Posterior vena cava (tissue), 2 donors: ENCODE measurements at places on chromosomes 3 and 15. TPM values are rescaled to one million over a fixed set of nuclear protein-coding genes. Genes with fewer than 3 reads are reported as not detected.

DNA sequence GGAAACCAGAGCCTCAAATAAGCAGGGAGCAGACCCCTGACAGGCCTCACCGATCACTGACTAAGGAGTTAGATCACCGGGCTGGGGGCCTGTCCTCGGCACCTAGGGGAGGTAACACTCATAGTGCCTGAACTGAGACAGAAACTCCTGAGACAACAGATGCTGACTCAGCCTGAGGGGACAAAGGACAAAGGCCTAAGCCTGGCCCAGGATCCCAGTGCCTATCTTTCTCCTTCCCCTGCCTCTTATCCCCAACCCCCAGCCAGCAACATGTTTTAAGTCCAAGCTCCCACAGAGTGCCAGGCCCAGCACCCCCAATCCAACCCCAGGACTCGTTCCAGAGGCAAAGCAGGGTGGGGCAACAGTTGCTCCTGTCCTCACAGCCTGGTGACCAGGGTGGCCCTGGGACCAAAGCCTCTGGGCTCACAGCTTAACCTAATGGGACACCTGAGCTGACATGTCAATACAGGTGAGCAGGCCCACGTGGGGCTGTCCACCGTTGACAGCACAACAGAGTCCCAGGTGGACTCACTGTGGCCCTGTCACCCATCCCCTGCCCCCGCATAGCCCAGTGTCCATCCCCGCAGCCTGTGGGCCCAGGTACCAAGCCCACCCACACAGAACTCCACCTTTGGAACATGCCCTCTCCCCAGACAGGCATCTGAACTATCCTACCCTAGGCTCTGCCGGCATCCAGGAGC is 37.4 kb downstream of the ADCY5 start:
- no peak for DNase-seq

- no peak for DNase-seq
These were observed 51.4 kb downstream of the FAM43A start for GRCh38 chr3:194736896-194737600.

GRCh38 chr15:63157118-63157843 is at the start of gene RPS27L:
Gene RPS27L (minus strand): TSS chr15:63157477. CDS start chr15:63157405, 72 bp downstream.
- peak; percentile 98 for DNase-seq

DNA sequence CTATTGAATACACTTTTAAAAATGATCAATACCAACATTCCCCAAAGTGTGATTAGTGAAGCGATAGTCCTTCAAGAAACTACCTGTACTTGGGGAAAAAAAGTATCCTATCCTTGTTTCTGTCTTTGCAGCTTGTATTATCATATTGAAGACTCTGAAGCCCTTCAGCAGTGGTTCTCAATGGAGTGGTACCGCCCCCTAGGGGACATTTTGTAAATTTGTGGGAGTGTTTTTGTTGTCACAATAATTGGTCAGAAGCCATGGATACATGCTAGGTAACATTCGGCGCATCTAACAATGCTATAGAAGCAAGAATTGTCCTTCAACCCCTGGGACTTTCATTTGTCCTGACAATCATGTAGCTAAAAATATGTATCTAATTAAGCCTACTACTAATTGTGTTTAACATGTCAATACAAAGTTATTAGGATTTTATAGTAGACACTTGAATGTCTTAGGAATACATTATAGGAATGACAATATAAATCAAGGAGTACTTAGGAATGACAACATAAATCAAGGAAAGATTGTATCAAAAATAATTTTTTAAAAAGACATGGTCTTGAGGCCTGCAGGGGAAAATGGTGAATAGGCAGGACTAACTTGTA is 53.7 kb downstream of the NMD3 start:
- no peak for DNase-seq

GRCh38 chr3:123733341-123733740 is 148.5 kb upstream of the HACD2 start:
- no peak for DNase-seq

- DNase-seq: no peak
These were observed 10.1 kb upstream of the ANKRD63 start for GRCh38 chr15:40293006-40293405.

GRCh38 chr3:189563853-189564563 is 67.2 kb upstream of the TP63 start:
- no peak for DNase-seq

GRCh38 chr15:89038146-89038545 is 50.1 kb upstream of the ABHD2 start:
- no peak for DNase-seq

GRCh38 chr15:42100021-42100800 is 5.8 kb upstream of the PLA2G4D start:
- DNase-seq: no peak

GRCh38 chr3:172868582-172869200 is 118.2 kb downstream of the ECT2 start:
- no peak for DNase-seq

- no peak for DNase-seq
These were observed 125.7 kb downstream of the SV2B start for GRCh38 chr15:91225741-91226140.

GRCh38 chr15:71400294-71400693 is 285.0 kb downstream of the THSD4 start:
- no peak for DNase-seq

GRCh38 chr3:23576379-23576959 is 229.3 kb upstream of the UBE2E1 start:
- no peak for DNase-seq

GRCh38 chr3:127053979-127054378 is 71.1 kb downstream of the PLXNA1 start:
- DNase-seq: peak; percentile 70

GRCh38 chr15:69857686-69858391 is 239.9 kb downstream of the TLE3 start:
- no peak for DNase-seq

- no peak for DNase-seq
These were observed 98.8 kb downstream of the SH3GL3 start for GRCh38 chr15:83545804-83546511.

- DNase-seq: no peak
These were observed 35.7 kb upstream of the ZNF770 start for GRCh38 chr15:35023804-35024203.

- no peak for DNase-seq
These were observed 168.4 kb downstream of the PDE8A start for GRCh38 chr15:85150130-85150480.

DNA sequence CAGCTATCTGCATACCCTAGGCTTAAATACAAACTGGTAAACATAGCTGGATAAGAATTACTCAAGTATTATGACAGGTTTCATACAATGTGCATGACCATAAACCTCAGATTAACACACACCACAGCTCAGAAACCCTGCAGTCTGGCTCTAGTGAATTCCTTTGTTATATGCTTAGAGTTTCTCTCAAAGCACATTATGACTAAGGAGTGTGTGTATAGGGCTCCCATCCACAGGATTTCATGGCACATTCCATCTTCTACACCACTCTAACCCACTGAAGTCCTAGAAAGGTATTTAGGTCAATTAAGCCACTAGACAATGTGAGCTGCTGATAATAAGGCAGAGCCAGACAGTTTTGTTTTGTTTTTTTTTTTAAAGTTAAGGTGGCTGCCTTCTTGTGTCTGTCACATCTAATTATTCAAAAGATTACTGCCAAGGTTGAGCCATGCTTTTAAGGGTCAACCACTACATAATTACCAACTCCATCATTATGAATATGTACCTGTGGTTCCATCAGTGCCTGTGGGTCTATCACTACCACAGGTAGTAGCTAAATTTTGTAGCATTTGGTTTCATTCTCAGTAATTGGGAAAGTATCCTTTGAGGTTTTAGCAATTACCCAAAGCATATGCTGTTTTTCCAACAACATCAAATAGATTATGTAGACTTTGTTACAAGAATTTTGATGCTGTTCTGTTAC is 107.0 kb downstream of the ALCAM start:
- DNase-seq: no peak

DNA sequence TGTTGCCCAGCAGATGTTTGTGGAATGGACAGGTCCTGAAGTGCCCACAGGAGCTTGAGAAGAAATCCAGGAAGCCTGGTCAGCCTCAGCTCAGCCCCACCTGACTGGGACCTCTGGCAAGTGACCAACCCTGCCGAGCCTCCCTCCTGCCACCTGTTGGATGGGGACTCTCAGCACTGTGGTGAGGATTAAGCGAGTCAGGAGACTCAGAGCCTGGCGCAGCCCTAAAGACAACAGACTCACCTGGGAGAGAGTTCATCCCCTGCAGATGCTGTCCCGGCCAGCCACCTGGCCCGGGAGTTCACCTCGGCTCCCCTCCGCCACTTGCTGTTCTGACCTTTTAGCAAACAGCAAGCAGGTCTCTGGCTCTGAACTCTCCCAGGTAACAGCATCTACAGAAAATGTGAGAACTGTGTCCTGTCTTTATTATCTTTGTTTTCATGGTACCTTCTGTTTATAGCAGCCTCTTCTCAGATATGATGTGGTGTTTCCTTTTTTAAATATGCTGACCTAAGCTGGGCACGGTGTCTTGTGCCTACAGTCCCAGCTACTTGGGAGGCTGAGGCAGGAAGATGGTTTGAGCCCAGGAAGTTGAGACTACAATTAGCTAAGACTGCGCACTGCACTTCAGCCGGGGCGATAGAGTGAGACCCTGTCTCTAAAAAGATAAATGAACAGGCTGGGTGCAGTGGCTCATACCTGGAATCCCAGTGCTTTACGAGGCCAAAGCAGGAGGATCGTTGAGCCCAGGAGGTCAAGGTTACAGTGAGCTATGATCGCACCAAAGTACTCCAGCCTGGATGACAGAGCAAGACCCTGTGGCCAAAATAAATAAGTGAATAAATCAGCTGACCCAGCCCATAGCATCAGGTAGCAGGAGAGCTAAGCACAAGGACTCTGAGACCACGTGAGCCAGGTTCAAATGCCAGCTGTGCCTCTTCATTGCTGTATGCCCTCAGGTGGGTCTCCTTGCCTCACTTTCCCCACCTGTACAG is 32.4 kb upstream of the SLC6A6 start:
- no peak for DNase-seq

- DNase-seq: no peak
These were observed 513.9 kb upstream of the CADM2 start for GRCh38 chr3:84444726-84445521.

DNA sequence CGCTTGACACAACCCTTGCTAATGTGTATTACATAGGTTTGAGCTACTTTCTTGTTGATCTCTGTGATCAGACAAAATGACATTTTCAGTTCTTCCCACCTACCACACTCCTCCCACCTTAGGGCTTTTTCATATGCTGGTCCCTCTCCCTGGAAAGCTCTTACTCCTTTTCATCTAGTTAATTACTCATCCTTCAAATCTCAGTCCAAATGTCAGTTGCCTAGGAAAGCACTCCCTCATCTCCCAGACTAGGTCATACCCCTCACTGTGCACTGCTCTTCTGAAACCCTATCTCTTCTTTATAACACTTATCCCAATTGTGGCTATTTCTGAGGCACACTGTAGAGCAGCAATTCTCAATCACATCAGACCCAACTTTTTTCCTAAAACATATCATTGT is 7.3 kb downstream of the ZNF106 start:
- DNase-seq: no peak

GRCh38 chr3:42914771-42915515 is 9.0 kb downstream of the ZNF662 start:
- DNase-seq: no peak

GRCh38 chr3:133330522-133330921 is 69.3 kb upstream of the BFSP2 start:
- DNase-seq: no peak

GRCh38 chr15:101489237-101489598 is 289 bp downstream of the PCSK6 start:
- peak; percentile 83 for DNase-seq

GRCh38 chr15:94036156-94036555 is 195.2 kb upstream of the MCTP2 start:
- DNase-seq: no peak

GRCh38 chr15:52143873-52144272 is 31.3 kb upstream of the BCL2L10 start:
- no peak for DNase-seq

DNA sequence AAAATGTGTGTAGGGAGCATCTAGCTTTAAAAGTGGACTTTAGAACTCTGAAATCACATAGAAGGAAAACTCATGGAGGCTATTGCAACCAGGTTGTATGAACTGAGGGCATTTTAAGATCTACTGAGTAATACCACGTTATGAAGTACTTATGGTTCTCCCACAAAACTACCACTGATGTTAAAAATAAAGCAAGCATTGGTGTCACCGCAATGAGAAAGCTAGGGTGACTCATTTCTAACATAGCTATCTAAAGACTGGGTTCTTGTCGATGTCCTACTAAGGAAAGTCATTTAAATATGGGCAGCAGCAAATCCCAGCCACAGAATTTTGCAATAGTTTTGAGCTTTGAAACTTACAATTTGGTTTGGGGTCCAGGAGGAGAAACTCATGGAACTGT is 584.8 kb downstream of the DIPK2A start:
- DNase-seq: no peak

DNA sequence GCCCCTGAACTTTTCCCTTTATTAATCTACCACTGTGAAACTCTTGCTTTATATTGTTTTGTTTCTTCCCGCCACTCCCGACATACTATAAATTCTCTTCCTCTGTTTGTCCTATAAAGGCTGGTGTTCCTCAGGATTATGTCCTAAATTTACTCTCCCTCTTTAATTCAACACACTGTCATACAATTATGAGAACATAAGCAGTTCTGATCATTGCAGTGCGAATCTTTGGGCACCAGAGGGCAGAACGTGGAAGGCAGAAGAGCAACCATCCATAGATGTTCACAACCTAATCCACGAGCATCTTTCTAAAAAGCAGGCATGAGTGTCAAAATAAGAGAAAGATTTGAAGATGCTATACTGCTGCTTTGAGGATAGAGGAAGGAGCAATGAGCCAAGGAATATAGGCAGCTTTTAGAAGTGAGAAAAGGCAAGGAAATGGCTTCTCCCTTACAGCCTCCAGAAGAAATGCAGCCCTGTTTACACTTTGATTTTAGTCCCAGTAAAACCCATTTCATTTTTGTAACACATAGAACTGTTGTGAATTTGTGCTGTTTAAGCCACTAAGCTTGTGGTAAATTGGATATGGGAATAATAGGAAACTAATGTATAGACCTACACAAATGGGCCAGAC is 179.4 kb downstream of the GBE1 start:
- DNase-seq: no peak

Gene KNL1
- 0.52 TPM for total RNA-seq

Gene BFSP2
- total RNA-seq: not detected

Gene DNAH12
- 0.05 TPM for total RNA-seq

Gene SPINK8
- not detected for total RNA-seq

Gene CORO2B
- 7.2 TPM for total RNA-seq

Gene PLIN1
- 3.8 TPM for total RNA-seq

Gene GOLGA8T
- not detected for total RNA-seq

Gene SLC7A14
- total RNA-seq: 0.05 TPM

Gene NOP10
- 113 TPM for total RNA-seq

Gene ALG1L2
- total RNA-seq: 0.90 TPM

Gene CIB2
- total RNA-seq: 5.1 TPM
